ENCODE measurements at places on chromosomes 2 and 18. TPM values are rescaled to one million over a fixed set of nuclear protein-coding genes. Genes with fewer than 3 reads are reported as not detected.

- no peak for DNase-seq
These were observed 87.8 kb downstream of the RRM2 start for GRCh38 chr2:10210336-10210735.

GRCh38 chr2:239590276-239590675 is 189.5 kb upstream of the HDAC4 start:
- no peak for DNase-seq

GRCh38 chr2:148887350-148888002 is 12.4 kb downstream of the KIF5C start:
- no peak for DNase-seq

GRCh38 chr2:215635788-215636139 is 199.9 kb upstream of the FN1 start:
- DNase-seq = no peak

FBXO48 gene
- 0.54 TPM for total RNA-seq

All from kidney epithelial cell (primary cell).